ENCODE measurements at places on chromosomes 3 and 15.

DNA sequence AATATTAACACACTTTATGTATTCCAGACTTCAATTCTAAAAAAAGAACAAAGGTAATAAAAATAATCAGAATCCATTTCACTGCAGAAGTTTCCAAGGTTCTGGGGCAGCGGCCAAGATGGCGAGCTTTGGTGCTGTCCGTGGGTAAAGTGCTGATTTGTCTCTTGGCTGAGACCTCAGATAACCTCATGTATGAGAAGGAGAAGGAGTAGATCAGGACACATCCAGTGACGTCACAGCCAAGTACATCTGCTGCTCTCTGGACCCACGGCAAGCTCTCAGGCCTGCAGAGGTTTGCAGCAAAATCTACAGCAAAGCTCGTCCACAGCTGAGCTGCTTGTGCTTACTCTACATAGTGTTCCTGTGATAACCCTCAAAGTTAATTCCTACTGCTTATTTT, 165.7 kb downstream of the MAGI1 start:
- DNase-seq = no peak

- DNase-seq = no peak
Measured at GRCh38 chr3:50210510-50211367, 5.7 kb downstream of the SLC38A3 start.

DNA sequence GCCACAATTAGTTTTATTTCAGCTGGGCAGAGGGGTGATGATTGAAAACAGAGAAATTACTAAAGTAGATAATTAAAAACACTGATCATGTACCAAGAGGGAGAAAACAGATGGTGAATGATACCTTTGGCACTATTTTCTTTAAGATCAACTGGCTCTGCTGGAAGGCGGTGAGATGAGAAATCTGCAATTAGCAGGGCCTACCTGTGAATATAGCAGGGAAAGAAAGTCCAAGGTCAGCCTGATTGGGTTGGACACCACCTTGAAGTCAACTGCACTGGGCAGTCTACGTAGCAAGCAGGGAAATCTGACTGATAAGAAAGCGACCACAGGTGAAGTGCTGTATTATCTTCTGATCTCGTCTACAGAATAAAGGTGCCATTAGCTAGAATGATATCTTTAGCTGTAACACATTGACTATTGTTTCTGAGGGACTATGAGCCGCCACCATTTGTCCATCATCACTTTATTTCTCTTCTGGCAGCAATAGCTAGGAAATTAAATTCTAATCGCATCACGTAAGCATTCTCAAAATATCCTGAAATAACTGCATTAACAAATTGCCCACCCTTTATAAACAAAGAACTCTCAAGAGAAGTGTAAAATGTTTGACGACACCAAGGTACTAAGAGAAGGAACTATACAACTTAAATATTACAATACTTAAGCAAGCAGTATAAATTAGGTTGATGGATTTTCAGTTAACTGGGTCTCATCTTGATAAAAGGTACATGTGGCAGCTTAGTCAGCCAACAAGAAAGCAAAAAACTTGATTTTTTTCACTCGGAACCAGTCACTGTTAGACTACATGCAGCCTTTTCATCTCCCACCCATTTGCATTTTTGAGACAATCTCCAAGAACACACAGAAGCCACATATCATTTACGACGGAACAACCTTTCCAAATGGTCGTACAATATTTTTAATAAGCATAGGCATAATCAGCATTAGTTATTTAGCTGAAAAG, 1.3 kb downstream of the NEDD4 start:
- no peak for DNase-seq

- peak; percentile 50 for DNase-seq
Measured at GRCh38 chr15:80550908-80551260, 144.2 kb upstream of the ABHD17C start.

- no peak for DNase-seq
Measured at GRCh38 chr3:49422379-49423248, at the start of gene AMT. AMT (minus strand) TSS chr3:49422473; CDS start chr3:49422450, 23 bp downstream.

Data from brain microvascular endothelial cell (primary cell).